ENCODE measurements at places on chromosomes 1 and 21.

- DNase-seq, result no peak
Measured at GRCh38 chr1:2151911-2152310, 42.7 kb downstream of the FAAP20 start.

- DNase-seq, result no peak
Measured at GRCh38 chr21:33393348-33393747, 9.9 kb upstream of the IFNGR2 start.

DNA sequence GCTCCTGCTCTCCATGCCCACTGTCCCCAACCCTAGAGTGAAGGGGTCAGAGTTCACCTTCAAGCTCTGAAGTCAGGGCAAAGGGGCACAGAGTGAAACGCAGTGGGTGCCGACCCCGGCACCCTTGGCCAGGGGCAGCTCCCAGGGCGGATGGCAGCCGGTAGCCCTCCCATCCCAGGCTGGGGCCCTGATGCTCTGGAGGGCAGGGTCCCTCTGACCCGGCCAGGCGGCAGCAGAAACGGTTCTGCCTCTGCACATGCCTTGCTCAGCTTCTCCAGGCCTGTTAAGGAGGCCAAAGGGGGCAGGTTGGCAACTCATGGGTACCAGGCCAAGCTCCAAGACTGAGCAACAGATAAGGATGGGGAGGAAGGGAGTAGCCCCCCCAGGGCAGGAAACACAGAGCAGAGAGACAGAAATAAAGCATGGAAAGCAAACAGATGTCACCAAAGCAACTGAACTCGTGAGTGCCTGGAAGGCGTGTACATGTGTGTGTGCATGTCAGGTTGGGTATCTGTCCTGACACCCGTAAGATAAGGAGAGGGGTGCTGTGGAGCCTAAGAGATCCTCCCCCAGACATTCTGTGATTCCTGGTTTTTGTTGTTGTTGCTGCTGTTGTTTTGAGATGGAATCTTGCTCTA lies 112.3 kb upstream of the IFFO2 start:
- DNase-seq, result no peak

DNA sequence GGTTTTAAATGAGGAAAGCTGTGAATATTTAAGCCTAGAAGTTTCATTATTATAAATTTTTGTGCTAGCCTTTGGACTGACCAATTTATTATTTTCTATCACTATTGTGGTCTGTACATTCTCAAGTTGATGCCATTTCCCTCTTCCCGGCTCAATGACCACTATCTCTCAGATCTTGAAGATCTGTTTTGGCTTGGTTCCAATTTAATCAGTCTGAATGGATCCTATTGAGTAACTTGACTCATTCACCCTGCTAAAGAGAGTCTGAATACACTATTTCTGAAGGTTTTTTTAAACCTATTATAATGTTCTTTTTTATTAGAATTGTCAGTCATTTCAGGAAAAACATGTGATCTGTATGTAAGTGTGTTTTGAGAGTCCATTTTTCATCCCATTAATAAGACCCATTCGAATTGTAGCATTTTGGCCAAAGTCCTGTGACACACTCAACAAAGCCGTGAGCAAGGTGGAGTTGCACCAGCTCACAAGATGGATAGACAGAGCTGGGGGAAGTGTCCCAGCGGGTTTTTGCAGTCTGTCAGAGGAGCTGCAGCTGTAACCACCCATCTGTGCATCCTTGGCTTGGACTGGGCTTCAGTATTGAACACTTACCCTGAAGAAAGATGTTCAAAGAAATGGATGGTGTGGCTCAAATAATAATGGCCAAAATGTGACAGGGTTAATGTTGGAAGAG lies 145.6 kb downstream of the NFIA start:
- no peak for DNase-seq

DNA sequence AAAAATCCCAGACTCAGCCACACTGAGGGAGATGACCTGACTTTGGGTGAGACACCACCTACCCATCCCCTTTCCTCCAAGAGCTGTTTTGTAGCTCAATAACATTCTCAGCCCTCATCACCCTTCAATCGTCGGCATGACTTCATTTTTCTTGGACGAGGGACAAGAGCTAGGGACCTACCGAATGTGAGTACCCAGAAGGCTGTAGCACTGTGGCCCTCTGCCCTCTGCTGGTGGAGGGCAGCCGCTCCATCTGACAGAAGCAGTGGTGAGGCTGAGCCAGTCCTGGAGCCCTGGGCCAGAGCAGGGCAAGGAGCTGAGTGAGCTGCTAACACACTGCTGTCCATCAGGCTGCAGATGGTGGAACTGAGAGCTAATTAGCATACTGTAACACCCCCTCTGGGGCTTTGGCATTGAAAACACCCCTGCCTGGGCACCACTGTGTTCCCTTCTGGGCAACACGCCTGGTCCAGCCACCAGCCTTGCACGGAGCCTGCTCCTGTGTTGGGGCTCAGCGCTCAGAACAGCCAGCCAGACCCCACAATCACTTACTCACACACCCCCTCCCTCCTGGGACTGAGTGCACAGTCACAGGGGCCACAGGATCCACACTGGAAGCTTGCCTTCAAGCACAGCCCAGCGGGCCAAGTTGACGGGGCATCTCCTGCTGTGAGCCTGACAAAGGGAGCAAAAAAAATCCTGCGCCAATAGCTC lies 18.3 kb upstream of the ALPL start:
- no peak for DNase-seq

- no peak for DNase-seq
Measured at GRCh38 chr1:171850651-171851350, 9.5 kb downstream of the DNM3 start.

DNA sequence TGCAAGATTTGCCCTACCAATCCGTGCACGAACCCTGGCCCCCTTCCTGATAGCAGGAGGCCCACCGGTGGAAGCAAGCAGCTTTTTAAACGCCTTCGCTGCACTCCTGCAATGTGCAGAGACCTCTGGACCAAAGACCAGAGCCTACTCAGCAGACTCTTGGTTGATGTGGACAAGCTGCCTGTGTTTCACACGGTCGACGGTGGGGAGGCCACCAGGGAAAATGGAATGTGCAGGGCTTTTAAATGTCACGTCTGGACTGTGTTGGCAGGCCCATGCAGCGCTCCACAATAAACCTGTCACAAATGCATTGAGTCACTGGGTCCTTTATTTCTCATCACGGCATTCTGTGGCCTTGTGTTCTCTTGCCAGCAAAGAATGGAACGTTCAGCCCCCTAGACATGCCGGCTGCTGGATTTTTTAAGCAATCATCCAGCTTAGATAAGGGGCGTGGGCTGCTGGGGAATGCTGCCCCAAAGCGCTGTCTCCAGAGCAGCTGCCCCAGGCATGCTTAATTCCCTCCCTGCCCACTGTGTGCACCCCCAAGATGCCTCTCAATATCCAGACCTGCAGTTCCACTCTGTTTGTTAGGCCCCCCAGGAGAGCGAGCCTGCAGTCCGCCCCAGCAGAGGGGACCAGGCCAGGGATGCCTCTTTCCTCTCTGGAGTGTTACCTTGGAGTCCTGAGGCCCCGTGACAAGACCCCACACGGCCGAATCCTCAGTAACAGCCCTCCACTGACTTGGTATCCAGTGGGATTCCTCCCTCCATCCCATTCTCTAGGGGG lies 71.3 kb downstream of the ATP5PO start:
- DNase-seq, result no peak

- DNase-seq, result no peak
Measured at GRCh38 chr1:173062150-173062938, 11.6 kb upstream of the TNFSF18 start.

DNA sequence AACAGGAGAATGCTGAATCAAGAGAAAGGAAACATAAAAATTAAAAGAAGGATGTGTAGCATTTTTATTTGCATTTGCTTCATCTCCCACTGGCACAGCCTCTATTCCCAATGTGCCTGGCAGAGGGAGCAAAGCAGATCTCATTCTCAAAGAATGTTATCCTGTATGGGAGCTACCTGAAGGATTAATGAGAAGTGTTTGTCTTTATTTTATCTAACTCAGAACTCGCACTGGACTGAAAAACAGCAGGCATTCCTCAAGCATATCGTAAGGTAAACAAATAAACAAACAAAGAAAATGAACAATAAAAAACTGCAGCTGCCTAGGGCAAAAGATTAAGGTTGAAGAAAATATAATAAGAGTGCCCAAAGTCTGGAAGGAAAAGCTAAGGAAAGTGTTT lies 12.7 kb upstream of the COL11A1 start:
- DNase-seq, result no peak

DNA sequence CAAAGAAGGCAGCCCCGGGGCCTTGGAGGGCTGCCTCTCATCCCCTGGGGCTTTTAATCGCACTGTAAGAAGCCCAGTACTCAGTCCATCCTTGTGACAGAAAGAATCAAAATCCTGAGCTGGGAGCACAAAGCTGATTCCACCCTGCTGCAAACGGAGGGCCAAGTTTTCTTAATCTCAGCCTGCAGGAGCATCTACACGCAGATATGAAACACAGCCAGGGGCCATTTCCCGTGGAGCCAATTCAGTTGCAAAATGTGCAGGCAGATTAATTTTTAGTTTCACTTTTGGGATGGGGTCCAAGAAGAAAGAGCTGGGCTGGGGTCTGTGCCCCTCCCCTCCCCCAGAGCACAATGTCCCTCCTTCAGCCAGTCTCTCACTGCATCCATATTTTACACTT lies 4.4 kb downstream of the LYPD8 start:
- DNase-seq, result no peak

GRCh38 chr21:38092051-38092450 lies 164.7 kb upstream of the KCNJ15 start:
- no peak for DNase-seq

DNA sequence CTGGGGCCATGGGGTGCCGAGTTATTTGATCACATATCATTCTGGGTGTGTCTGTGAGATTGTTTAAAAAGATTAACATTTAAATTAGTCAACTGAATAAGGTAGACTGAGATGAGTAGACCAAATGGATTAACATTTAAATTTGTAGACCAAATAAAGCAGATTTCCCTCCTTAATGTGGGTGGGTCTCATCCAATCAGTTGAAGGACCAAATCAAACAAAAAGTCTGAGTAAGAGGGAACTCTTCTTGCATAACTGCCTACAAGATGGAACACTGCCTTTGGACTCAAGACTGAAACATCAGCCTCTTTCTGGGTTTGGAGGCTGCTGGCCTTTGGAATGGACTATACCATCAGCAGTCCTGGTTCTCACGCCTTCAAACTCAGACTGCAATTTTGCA lies 17.0 kb upstream of the SNX7 start:
- DNase-seq, result no peak

- DNase-seq, result no peak
Measured at GRCh38 chr1:169468982-169469381, 16.8 kb downstream of the SLC19A2 start.

DNA sequence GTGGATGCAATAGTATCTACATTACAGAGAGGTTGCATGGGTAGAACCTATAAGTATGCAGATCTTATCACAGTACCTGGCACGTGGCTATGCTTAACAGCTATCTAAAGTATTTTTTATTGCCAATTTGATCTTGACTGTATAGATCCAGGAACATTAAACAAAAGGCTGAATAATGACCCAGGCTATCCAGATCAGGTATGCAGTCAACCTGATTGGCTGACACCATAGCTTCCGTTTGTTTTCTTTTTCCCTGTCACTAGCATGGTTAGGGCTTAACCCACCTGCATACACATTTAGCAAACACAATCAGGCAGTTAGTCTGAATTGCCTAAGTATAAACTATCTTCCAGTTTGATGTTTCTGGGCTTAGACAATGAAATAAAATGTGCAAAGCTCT lies 264.9 kb upstream of the PLXNA2 start:
- DNase-seq, result no peak

DNA sequence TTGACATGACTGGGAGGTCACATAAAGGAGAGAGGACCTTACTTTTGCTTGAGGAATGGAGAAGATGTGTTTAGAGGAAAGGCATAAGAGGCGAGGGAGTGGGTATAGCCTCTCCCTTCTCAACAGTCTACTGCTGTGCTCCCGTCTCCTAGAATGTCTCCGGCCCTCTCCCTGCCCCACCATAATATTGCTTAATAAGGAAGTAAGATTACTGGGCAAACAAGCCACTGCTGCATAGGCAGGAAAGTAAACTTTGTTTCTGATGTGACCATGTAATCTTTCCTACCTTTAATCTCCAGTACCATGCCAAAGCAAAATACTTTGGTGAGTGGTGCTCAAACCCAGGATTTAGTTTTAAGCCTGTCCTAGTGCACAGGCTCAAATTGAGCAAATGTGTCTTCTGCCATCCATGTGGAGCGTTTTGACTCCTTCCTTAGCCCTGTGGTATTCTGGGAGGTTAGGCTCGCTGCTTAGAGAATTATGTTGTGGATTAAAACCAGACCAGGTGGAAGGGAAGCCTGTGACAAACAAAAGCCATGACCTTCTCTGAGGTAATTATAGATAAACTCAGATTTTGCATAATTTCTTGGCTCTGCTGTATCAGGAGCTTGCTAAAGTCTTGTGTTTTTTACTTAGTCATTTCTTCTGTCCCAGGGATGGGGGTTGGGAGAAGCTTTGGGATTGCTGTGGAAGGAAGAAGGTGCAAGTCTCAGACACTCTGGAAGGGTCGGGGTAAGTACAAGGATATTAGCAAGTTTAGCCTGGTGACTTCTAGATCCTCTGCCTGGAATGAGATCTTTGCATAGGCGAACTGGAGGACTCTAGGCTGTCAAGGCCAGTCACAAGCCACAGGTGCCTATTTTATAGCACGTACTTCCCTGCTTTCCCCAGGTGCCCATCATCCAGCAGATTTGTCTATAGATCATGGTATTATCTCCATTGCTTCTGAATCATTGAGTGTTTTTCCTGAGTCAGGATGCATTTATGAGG lies 34.5 kb upstream of the DIPK1A start:
- DNase-seq, result no peak

- no peak for DNase-seq
Measured at GRCh38 chr1:156897078-156897825, 3.7 kb downstream of the PEAR1 start.

GRCh38 chr1:151868486-151868885 lies 15.0 kb upstream of the THEM5 start:
- no peak for DNase-seq

- DNase-seq, result no peak
Measured at GRCh38 chr1:36465731-36466369, 1.7 kb upstream of the MRPS15 start.

GRCh38 chr1:217389895-217390294 lies 241.0 kb downstream of the GPATCH2 start:
- DNase-seq, result no peak

- no peak for DNase-seq
Measured at GRCh38 chr1:198681252-198681651, 42.4 kb downstream of the PTPRC start.

DNA sequence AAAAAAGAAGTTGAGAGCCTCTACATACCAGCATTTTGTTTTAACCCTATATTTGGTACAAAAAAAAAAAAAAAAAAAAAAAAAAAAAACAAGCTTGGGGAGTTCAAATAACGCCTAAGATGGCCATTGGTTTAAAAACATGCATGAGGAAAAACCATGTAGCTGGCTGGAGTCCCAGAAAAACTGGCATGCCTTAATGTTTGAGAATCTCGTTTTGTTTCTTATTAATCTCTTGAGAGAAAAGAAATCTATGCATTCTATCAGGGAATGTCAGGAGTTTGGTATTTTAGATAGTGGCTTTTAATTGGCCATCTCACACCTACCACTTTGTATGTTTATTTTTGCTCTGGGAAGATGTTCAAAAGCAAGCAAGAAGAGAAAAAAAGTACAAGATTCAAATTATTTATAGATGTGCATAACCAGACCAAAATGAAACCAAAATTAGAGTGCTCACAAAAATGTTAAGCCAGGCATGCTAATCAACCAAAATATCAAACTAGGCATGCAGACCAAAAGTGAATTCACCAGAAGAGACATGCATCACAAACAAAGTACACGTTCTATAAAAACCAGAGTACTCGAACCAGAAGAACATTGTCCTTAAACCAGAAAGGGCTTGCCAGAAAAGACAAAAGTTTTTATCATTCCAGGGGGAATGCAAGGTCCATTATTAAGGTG lies 156.6 kb downstream of the AK5 start:
- no peak for DNase-seq

Measured in GM12892 (cell line).